ENCODE measurements at places on chromosomes 3 and 15.

DNA sequence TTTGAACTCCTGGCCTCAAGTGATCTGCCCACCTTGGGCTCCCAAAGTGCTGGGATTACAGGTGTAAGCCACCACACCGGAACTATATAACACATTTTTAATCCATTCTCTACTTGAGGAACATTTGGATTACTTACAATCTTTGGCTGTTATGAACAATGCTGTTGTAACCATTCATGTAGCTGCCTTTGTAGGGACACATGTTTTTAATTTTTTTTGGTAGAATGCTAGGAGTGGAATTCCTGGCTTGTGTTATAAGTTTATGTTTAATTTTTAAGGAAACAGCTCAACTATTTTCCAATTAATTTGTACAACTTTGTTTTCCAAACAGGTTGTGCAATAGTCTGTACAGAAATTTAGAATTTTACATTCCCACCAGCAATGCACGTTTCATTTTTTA is 51.7 kb downstream of the GPR149 start:
- no peak for DNase-seq

- DNase-seq, result no peak
Measured at GRCh38 chr15:82904574-82904973, 47.9 kb downstream of the HOMER2 start.

DNA sequence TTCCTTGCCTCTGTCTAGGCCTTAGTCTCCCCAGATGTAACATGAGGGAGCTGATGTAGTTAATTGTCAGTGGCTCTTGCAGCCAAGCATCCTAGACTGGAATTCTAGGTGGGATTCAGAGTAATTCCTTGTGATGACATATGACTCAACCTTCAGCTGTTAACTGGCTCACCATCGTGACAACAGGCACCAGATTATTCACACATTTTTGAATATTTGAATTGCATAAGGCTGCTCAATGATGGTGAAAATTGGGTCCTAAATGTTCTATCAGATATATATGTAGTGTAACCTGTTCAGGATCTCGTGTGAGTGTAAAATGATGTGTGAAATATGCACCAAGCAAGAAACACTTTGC is 405.1 kb downstream of the LPP start:
- no peak for DNase-seq

GRCh38 chr3:152241142-152242017 is 27.3 kb upstream of the MBNL1 start:
- DNase-seq, result no peak

DNA sequence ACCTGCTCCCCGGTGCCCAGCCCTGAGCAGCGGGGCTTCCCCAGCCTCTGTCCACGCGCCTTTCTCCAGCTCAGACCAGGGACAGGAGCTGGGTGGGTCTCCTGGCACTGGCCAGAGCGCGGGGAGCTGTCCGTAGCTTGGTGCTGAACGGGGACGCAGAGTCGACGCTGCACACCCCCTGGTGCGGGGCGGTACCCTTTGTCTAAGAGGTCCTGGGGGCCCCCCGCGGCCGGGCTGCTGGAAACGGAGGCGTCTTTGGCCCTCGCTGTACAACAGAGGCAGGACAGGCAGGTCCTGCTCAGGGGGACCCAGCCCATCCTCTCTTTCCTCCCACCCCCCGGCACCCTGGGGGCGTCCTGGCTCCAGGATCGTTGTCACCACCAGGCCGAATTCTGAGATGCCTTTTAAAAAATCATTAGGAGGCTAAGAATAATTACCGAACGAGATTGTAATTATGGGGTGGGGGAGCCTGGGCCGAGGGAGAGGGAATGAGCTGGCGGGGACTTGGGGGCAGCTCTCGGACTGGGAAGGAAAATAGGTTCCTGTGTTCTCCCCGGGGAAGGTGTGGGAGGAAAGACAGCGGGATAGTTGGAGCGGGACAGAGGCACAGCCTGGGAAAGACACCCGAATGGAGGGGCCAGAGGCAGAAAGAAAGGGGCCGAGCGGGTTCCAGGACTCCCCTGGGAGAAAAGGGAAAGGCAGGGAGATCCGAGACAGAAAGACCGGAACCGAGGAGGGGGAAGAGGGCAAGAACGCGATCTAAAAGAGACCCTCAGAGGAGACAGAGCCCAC is 4.1 kb upstream of the SKOR1 start:
- DNase-seq, result no peak

DNA sequence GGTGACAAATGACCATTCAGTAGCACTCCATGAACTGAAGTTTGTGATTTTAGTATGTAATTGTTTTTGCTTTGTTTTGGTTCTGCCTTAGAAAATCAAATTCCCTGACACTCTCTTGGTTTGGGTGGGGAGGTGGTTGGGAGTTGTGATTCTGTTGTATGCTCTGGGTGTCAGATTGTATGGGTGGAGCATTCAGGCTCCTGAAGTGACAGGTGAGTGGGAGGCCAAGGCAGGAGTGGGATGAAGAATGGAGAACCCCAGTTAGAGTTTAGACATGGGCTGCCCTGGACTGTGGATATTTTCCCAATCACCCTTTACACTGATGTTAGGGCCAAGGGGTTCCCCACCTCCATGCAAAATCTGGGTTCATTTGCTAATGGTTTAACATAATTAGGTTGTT is 83.6 kb downstream of the ARPP21 start:
- no peak for DNase-seq

DNA sequence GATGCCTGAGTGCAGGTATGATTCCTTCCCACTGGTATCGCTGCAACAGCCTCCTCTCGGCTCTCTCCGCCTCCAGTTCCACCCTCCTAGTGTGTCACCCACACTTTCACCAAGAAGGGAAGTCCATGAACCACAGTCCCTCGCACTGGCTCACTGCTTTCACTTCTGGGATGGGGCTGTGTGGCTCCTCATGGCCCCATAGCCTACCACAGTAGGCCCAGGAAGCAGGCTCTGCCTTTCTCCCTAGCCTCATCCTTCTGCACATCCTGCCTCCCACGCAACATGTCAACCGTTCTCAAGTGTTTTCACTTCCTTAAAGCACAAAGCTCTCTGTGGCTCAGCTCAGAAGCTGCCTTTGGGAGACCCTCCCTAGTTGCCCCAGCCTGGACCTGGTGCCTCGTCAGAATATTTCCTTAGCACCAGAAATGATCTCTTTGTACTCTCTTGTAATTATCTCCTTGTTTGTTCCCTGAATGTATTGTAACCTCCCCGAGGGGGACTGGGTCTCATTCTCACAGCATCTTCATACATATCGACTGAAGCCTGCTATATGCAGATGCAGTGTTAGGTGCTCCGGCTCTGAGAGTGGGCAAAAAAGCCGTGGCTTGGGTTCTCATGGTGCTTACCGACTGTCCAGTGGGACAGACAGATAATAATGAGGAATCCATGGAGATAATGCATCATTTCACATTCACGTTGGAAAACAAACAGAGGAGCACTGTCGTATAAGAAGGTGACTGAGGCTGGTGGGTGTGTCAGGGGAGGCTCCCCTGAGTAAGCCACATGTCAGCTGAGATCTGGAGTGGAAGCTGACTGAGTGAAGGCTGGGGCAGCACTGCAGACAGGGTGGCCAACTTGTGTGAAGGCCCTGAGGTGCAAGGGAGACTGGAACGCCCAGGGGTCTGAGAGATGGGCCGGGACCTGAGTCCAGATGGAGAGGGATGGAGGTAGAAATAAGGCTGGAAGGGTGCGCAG is 107.1 kb downstream of the DGKG start:
- peak; percentile 22 for DNase-seq

DNA sequence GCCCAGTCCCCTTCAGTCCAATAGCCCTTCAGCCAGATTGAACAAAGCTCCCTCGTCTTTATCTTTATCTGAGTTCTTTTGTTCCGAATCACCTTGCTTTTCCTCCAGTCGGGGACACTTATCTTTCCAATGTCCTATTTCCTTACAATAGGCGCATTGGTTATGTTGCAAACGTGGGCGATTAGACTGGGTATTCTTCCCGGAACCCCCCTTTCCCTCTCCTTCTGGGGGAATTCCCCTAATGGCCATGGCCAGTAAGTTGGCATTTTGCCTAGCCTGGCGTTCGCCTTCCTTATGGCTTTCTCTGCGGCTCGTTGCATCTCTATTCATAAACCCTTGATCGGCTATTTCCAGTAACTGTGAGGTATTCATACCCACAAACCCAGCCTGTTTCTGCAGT is 82.2 kb upstream of the VEPH1 start:
- no peak for DNase-seq

DNA sequence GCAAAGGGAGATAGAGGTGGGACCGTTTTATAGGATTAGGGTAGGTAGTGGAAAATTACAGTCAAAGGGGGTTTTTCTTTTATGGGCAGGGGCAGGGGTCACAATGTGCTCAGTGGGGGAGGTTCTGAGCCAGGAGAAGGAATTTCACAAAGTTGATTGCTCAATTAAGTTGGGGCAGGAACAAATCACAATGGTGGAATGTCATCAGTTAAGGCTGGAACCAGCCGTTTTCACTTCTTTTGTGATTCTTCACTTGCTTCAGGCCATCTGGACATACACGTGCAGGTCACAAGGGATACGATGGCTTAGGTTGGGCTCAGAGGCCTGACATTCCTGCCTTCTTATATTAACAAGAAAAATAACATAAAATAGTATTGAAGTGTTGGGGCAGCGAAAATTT is 453.8 kb downstream of the VGLL3 start:
- no peak for DNase-seq

DNA sequence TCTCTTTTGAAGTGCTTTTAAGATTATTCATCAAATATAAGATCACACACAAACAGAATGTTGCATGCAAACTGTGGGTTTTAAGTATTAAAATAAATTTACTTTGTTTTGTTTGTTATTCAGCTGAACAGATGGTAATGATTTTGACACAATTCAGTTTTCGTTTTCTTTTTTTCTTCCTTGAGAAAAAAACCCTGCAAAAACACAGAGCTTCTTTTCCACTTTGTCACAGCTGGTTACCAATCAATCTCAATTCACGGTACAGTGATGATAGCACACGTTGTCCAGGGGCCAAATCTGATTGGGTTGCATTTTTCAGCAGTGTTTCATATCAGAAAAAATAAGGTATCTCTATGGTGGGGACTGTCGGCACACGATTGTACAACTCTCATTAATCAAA is 473.6 kb downstream of the ROBO2 start:
- no peak for DNase-seq

- DNase-seq, result peak; percentile 2
Measured at GRCh38 chr3:78724859-78725258, 1042.9 kb downstream of the ROBO1 start.

DNA sequence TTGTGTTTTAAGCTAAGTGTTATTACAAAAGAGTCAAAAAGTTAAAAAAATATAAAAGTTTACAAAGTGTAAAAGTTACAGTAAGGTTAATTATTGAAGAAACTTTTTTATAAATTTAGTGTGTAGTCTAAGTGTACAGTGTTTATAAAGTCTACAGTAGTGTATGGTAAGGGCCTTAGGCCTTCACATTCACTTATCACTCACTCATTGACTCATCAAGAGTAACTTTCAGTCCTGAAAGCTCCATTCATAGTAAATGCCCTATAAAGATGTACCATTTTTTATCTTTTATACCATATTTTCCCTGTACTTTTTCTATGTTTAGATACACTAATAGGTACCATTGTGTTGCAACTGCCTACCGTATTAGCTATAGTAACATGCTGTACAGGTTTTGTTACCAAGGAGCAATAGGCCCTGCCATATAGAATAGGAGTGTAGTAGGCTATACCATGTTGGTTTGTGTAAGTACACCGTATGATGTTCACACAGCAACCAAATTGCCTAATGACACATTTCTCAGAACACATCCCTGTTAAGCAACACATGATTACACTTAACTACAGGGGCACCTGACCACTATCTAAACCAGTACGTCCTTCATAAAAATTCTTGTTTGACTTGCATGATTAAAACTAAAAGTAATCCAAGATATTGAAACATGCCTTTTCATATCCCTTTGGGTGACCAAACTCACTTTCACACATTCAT is 17.2 kb downstream of the RAD18 start:
- no peak for DNase-seq

DNA sequence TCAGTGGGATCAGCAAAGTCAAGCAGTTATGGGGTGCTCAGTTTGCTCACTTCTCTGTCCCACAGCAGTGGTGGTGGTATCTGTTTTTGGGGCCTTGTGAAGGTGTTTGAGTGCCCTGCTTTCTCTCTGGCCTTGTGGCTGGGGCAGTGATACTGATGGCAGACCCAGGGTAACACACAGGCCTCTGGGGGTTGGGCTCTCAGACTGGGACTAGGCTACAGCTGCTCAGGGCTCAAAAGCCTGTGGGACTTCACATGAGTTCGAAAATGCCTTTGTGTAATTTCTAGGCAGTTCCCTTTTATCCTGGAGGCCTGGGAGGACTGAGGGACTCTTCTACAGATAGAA is 75.3 kb downstream of the STXBP5L start:
- no peak for DNase-seq

DNA sequence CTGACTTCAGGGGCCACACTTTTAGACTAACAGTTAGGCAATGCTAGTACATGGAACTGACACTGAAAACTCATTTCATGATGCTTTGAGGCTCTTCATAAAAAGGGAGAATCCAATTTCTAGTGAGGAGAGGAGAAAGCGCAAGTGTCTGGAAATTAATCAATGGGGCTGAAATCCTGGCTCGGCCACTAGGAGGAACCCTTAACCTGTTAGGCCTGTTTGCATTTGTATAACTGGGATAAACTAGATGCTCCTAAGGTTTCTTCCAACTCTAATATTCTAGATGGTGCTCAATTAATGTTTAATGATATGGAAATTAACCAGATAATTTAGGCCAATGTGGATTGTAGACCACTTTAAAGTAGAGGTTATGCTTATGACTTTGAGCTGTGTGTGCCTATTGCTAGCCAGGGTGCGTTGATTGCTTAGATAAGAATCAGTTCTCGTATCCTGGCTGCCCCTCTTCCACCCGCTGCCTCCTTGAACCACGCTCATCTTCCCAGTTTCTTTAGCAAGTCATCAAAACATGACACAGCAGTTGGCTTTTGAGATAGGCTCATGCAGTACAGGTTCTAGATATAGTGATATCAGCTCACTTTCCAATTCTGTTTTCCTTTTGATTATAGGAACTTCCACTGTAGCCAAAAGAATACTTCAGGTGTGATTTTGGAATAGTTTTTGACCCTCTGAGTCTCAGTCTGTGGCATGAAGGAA is 16.8 kb upstream of the CRBN start:
- no peak for DNase-seq

DNA sequence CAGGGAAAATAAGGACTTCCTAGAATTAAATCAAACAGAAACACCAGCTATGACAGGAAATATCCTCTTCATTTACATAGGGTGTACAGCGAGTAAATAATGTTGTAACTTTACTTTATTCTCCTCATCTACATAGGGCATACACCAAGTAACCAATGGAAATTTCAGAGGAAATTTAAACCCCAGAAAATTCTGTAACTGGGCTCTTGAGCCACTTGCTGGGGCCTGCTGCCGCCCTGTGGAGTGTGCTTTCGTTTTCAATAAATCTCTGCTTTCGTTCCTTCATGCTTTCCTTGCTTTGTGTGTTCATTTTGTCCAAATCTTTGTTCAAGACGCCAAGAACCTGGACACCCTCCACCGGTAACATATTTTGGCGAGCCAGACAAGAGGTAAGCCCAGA is 990.4 kb upstream of the CADM2 start:
- DNase-seq, result no peak

Data from CMK (cell line).